ENCODE measurements at places on chromosomes 2 and 18.

GRCh38 chr18:74299746-74300145 lies 8.0 kb upstream of the CYB5A start:
- no peak for DNase-seq

DNA sequence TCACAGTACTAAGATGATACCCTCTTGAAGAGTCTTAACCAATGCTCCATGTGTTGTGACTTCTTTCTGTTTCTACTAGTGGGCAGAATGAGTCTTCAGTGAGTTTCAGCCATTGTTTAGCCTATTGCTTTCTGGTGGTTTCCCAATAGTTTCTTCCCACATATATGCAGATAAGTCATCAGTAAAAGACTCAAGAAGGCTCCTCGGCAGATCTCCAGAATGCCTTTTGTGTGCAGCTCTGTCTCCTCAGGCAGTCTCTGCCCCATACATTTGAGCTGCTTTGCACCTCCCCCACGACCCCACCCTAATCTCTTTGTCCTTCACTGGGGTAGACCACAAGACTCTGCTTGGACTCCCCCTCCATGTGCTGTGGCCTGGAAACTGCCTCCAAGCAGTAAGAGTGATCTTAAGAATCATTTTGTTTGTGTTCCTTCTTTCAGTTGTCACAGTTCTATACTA lies 71.6 kb upstream of the CHRNA1 start:
- peak; percentile 46 for DNase-seq

DNA sequence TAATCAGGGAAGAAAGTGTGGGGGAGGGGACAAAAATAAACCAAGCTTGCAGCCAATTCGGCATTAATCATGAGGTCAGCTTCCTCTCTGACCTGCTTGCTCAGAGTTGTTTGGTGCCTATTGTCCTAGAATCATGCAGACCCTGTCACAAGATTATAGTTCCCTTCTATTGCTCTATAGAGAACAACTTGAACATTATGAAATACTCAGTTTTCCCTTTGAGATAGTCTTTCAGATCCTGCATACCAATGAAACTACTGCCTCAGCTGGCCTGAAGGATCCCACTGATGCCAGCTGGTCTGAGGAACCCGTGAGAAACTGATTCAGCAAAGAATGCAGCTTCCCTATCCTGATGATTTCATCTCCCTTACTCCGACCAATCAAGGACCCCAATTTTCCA lies 955 bp upstream of the BBS5 start:
- DNase-seq, result no peak

DNA sequence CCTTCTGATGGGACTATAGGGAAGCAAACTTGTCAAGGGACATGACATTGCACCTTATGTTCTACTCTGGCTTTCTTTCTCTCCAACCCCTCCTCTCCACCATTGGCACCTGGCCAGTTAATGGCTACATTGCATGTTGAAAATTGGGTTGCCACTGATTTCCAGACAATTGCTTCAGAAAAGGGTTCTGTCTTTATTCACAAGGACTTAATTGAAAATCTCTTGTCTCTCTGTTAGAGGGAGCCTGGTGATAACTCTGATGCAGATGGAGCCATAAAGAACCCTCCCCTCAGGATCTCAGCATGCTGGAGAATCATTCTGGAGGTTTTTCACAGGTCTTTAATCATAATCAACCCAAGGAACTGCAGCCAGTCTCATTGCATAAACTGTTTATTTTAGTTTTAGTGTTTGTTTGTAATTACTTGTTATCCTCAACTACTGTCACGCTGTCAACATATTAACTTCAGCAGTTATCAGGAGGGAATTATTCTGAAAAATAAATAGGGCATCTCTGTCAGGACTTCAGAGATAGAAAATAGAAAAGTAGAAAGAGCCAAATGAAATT lies 316.8 kb downstream of the RIT2 start:
- no peak for DNase-seq

GRCh38 chr2:83742117-83742782 lies 716.8 kb downstream of the SUCLG1 start:
- DNase-seq, result no peak

- no peak for DNase-seq
Observed at GRCh38 chr18:55419132-55419946, 168.7 kb downstream of the TCF4 start.

- DNase-seq, result no peak
Observed at GRCh38 chr2:172131713-172132555, 29.2 kb upstream of the DLX2 start.

- DNase-seq, result no peak
Observed at GRCh38 chr18:26804519-26804918, 61.0 kb downstream of the AQP4 start.

GRCh38 chr18:40272630-40273231 lies 1682.3 kb upstream of the PIK3C3 start:
- no peak for DNase-seq

GRCh38 chr2:34234823-34235222 lies 635.7 kb upstream of the FAM98A start:
- no peak for DNase-seq

- no peak for DNase-seq
Observed at GRCh38 chr2:16566701-16567100, 98.9 kb downstream of the CYRIA start.

GRCh38 chr2:196182439-196183171 lies 11.2 kb upstream of the STK17B start:
- DNase-seq, result no peak

DNA sequence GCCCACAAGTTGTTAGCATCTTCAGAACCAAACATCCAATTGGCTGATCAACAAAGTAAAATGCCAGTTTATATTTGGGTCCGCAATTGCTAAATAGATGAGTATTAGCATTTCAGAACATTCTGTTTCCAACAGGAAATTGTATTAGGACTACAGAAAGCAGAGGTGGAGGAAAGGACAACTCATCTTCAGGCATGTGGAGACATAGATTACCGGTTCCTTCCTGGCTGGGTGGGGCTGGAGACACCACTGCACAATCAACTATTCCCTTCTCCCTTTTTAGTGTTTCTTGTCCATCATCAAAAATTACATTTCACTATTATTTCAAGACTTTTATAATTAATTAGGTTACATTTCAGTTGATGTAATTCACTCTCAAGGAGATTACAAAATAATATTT lies 83.8 kb downstream of the ADAM23 start:
- no peak for DNase-seq

DNA sequence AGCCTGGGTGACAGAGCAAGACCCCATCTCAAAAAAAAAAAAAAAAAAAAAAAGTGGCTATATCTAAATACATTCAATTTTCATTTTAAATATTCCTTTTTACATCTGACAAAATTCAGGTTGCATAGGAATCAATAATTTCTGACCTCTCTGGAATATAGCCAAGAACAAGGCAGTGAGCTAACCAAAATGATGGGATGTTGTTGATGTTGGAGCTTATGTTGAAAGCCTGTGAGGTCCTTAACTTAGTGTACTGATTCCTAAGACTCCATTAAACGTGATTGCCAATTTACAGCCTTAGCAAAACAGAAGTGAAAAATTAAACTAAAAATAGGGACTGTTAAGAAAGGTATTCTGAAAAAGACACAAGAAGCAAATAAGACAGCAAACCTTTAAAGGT lies 109.6 kb downstream of the MEP1B start:
- DNase-seq, result no peak

DNA sequence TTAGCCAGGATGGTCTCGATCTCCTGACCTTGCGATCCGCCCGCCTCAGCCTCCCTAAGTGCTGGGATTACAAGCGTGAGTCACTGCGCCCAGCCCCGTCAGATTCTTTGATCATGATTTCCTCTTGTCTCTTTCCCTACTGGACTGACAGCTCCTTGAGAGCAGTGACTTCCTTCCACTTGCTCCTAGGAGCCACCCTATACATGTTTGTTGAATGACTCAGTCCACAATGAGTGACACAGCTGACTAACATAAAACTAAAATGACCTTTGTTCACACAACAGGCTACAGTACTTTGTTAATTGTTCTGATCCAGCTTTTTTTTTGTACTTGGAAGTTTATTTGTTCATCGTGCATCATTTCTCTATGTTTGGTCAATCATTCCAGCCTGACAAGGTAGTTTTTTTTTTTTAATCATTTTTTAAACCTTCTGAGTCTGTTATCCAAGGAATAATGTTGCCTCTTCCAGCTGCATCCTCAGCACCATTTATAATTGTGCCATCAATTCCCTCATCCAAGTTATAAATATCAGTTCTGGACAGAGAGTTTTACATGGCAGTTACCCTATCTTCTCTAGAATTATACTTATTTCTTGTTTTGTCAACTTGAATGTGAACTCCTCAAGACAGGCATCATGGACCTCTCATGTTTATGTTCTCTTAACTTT lies 42.9 kb upstream of the TUBA3E start:
- DNase-seq, result no peak

DNA sequence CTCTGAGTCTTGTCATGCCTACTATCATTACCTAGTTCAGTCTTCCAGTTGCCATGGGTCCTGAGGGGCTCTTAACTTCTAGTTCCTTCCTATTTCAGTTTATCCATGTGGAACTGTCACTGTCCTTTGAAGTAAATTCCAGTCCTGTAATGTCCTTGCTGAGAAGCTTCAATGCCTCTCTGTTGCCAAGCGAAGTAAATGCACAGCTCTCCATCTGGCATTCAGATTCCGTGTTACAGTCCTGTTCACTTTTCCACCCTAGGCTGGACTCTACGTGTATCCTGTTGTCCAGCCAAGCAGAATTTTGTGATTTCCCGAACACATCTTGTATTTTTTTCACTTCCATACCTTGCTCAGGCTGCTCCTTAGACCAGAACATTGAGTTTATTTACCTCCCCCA lies 245.3 kb downstream of the BABAM2 start:
- no peak for DNase-seq

Data from activated CD4-positive, alpha-beta T cell treated with anti-CD3 and anti-CD28 coated beads for 24 hours (primary cell).